ENCODE measurements at places on chromosomes 12 and 14. TPM values are rescaled to one million over a fixed set of nuclear protein-coding genes. Genes with fewer than 3 reads are reported as not detected.

RNASE13 gene
- total RNA-seq, result not detected

SLC38A4 gene
- total RNA-seq, result not detected

TROAP gene
- total RNA-seq, result 0.66 TPM

CFAP73 gene
- not detected for total RNA-seq

LTBR gene
- total RNA-seq, result 108 TPM

ZFHX2 gene
- 0.66 TPM for total RNA-seq

PAH gene
- not detected for total RNA-seq

CCDC196 gene
- total RNA-seq, result not detected

CCDC175 gene
- 0.33 TPM for total RNA-seq

AACS gene
- total RNA-seq, result 79.0 TPM

All from breast epithelium (tissue), 4 donors.